ENCODE measurements at places on chromosomes 1 and 21. TPM values are rescaled to one million over a fixed set of nuclear protein-coding genes. Genes with fewer than 3 reads are reported as not detected.

DNA sequence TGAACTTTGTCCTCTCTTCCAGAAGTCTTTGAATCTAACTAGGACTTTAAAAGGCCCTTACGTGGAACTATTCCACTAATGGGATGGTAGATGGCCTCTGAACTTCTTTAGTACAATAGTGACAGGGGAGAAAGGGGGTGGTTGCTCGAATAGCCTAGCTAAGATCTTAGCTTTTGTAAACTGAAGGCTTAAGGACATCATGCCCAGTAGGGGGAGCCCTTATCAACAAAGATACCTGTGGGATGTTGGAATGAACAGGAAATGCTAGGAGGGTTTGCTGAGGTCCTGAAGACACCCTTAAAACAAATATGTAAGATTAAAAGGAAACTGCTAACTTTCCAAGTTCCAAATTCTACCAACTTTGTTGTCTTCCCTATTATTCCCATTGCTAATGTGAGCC lies 33.2 kb downstream of the NHLH2 start:
- peak; percentile 52 for DNase-seq

Gene DISP1
- polyA plus RNA-seq, result 14.8 TPM

DNA sequence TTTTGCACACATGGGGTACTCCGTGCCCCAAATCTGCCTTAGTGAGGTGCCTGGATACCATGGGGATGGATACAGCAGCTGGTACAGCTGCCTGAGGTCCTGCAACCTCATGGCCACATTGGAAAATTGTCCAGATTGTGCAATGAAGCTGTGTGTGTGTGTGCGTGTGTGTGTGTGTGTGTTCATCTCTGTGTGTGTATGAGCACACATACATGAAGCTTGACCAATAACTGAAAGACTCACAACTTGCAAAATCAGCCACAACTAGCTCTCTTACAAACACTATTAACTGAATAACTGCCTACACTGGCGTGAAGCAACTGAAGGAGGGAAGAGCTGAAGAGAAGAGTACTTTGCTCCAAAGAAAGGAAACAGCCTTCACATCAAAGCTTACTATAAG lies 78.1 kb downstream of the ERG start:
- no peak for DNase-seq

DNA sequence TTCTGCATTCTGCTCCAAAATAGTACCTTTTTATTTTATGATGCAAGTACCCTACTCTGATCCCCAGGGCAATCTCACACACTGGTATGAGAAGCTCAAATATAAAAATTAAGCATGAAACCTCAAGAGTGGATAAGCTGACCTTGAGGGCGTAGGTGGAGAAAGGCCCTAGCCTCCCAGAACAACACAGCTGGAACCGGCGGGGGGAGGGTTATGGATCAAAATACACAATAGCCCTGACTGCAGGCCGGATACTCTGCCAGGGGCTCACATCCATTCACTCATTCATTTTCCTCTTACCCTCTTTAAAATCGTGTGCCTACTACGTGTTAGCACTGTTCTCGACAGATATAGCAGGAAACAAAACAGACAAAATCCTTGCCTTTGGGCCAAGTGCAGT lies 32.8 kb upstream of the ECE1 start:
- no peak for DNase-seq

Gene LCE1B
- not detected for polyA plus RNA-seq

DNA sequence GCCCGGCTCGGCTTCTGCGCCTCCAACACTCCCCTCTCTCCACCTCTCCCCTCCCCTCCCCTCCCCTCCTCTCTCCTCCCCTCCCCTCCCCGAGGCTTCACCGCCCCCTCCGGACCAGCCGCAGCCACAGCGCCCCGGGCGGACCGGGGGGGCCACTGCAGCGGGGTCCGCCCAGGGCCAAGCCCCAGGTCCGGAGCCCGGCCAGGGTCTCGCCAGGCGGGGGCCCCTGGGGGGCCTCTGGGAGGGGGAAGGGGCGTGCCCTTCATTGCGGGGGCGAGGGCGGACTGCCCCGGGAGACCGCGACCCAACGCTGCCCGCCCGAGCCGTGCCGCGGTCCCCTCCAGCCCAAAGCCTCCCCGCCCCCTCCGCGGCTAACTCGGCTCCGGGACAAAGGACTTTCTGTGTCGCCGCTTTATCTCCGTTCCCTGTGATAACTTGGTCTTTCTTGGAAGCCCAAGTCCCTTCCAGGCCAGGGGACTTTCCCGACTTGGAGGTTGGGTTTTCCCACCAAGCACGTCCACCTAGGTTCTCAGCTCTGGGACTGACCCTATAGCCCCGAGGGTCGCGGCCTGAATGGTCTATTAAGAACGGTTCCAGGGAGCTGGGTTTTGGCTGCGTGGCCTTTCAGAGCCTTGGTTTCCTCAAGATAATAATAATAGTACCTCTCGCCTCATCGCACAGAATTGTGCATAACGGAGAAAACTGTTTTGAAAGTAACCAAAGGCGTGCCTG lies at the start of gene UBQLN4:
Gene UBQLN4, minus strand, starts transcription at position 31 of the 732 bp plus-strand sequence. CDS start 97 bp downstream, outside the sequence.
- DNase-seq, result peak; percentile 84

DNA sequence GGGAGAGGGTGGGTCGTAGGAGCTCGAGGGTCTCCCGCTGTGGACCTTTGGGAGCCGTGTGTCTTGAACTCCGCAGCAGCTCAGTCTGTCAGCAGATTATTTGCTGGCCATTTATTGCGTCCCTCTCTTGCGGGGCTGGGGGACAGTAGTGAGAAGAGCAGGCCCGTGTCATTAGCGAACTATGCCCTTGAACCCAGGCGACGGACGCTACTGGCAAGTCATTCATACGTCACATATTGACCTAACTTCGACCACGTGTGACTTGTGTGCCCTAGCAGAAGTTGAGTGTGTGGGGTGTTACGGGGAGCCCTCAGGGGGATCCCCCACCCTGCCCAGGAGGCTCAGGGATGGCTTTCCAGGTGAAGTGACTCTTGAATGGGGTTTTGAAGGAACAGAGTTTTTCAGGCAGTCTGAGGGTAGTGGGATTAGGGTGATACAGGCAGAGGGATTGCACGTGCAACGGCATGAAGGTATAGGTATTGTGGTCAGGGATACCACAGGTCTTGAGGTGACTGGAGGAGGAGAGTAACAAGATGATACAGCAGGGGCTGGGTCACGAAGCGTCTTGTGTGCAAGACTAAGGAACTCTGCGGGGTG lies 13.0 kb downstream of the RCC1 start:
- no peak for DNase-seq

- DNase-seq, result no peak
Measured at GRCh38 chr1:209431813-209432442, 151.6 kb upstream of the CAMK1G start.

DNA sequence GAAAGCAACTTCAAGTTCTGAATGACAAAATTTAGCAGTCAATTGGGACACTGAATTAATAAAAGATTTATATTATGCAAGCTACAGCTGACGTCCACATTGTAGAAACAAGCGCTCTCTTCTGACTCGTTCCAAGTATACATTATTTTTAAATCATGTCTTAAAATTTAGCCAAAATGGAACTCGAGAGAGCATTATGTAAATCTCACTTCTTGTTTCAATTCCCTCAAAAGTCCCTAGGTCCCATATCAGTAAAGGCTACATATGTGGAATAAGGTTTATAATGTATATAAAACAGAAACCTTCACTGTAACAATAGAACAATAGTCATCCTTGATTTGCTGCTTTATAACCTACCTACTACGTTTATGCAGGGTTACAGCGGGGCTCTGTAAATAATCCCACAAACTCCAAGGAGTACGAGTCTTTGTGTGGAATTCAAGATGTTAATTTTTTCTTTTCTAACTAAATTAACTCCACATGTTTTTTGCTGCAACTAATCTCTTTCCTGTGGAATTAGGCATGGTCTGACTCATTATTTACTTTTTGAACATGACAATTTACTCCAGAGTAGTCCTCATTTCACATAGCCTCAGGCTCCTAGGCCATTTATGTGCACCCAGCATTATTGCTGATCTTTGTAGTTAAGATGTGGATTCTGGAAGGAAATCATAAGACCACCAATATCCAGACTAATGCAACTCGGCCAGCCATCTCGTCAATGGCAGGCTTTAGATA lies 785.1 kb downstream of the LTN1 start:
- no peak for DNase-seq

- DNase-seq, result no peak
Measured at GRCh38 chr1:68188644-68189340, 43.5 kb downstream of the WLS start.

DNA sequence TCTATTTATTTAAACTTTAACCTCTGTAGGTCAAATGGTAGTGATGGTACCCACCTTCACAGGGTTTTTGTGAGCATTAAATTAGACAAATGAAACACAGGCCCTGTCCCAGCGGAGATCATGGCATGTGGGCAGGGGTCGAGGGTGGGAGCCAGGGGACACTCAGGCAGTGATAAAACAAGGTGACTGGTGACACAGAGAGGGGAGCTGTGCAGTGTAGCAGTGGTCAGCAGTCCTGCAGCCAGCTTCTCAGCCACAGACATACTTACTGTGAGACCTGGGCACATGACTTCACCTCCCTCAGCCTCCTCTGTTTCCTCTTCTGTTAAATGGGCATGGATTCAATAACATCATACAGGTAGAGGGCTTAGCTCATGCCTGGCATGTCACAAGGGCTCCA lies 44.9 kb downstream of the SRRM1 start:
- no peak for DNase-seq

Gene RNF2
- 69.9 TPM for polyA plus RNA-seq

DNA sequence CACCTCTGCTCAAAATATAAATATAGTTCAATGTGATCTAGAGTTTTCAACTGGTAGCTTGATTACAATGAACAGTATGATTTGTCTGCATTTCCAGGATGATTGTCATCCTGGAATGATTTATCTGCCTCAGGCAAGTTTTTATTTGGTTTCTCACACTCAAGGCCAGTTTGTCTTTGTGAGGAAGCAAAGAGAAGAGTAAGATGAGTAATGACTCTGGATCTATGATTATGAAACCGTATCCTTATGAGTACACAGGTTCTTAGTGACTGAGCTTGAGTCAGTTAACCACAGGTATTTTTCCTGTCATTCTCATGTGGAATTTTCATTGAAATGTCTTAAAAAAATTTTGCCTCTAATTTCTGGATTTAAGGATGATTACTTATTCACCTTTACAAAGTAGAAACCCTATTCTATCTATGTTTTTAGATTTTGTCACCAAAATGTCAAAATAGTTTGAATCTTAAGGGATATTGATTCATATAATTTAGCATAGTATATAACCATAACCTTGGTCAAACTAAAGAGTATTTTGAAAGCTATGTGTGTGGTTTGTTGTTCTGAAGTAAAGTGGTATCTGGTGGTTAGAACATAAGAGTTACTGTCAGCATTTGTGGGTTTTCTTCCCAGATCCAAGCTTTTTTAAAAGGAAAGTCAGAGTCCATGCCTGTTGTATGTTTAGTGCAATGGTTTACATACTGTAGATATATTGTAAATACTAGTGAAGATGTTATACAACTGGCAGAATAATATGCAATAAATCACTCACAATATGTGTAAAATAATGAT lies 145.0 kb downstream of the RASAL2 start:
- no peak for DNase-seq

Gene TBX19
- 3.2 TPM for polyA plus RNA-seq

DNA sequence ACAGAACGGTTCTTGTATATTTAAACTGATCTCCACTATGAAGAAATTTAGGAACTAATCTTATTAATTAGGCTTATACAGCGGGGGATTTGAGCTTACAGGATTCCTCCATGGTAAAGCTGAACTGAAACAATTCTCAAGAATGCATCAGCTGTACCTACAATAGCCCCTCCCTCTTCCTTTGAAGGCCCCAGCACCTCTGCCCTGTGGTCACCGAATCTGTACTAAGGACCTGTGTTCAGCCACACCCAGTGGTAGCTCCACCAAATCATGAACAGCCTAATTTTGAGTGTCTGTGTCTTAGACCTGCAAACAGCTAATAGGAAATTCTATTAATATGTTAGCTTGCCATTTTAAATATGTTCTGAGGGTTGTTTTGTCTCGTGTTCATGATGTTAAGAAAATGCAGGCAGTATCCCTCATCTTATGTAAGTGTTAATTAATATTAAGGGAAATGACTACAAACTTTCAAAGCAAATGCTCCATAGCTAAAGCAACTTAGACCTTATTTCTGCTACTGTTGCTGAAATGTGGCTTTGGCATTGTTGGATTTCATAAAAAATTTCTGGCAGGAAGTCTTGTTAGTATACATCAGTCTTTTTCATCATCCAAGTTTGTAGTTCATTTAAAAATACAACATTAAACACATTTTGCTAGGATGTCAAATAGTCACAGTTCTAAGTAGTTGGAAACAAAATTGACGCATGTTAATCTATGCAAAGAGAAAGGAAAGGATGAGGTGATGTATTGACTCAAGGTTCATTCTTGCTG lies 147.2 kb downstream of the NR5A2 start:
- DNase-seq, result no peak

DNA sequence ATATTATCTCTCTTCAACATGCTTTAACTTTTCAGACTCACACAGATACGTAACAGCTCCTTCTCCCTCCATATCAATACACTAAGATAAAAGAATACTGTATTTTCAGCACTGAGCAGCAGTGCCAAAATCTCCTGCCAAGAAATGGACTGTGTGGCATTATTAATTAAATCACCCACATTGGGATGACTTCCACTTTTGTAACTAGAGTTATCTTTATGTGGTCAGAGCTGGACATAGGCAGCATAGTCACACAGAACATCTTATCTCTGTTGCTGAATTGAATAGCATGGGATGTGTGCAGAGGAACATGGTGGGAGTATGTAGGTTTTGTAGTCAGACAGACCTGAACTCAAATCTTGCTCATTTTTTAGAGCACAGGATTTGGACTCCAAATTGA lies 41.4 kb upstream of the CACYBP start:
- DNase-seq, result no peak

Gene APH1A
- 165 TPM for polyA plus RNA-seq

Gene MORC3
- polyA plus RNA-seq, result 38.9 TPM

Gene SSX2IP
- 37.5 TPM for polyA plus RNA-seq

Gene CFAP126
- polyA plus RNA-seq, result 12.5 TPM

Gene CLDN17
- polyA plus RNA-seq, result not detected

DNA sequence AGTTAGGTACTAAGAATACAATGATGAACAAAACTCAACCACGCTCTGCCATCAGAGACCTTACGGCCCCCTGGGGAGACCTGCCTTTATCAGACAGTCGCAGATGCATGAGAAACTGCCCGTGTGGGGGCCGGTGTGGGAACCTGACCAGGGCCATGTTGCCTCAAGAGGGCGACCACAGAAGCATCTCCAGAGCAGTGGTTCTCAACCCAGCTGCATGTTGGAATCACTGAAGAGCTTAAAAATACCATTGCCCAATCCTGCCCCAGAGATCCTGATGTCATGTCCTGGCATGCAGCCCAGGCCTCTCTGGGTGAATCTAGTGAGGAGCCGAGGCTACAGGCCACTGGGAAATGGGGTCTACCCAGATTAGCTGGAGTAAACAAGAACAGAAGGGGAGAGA lies 108.7 kb downstream of the PRDM2 start:
- no peak for DNase-seq

Gene CSF1
- polyA plus RNA-seq, result 9.5 TPM

DNA sequence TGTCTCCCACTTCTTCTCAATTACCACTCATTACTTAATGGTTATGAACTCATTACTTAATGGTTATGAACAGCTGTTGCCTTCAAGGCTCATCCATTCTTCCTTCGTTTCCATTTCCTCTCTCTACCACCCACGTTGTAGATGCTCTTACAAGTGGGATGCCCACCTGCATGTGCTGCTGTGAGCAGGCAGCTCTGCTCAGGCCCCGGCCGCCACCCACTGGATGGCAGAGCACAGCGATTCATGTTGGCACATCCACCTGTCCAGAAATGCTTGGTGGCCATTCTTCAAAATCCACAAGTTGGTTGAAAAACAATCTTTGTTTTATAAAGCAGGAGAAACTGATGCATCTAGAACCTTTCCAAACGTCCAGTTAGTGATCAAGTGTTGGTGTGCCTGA lies 14.5 kb downstream of the ATP1A1 start:
- DNase-seq, result no peak

GRCh38 chr1:220819467-220820026 lies 32.8 kb downstream of the MTARC1 start:
- no peak for DNase-seq

Gene MYOG
- polyA plus RNA-seq, result 0.10 TPM

Gene C1orf74
- 3.7 TPM for polyA plus RNA-seq

Measured in left renal pelvis (tissue), 4 donors.